SK-MEL-5 (cell line): ENCODE measurements at places on chromosomes 5 and 9.

GRCh38 chr5:59760785-59761348 lies 132.7 kb downstream of the PDE4D start:
- DNase-seq, result no peak

- DNase-seq, result no peak
Observed at GRCh38 chr9:122192914-122193525, 33.3 kb downstream of the MORN5 start.

DNA sequence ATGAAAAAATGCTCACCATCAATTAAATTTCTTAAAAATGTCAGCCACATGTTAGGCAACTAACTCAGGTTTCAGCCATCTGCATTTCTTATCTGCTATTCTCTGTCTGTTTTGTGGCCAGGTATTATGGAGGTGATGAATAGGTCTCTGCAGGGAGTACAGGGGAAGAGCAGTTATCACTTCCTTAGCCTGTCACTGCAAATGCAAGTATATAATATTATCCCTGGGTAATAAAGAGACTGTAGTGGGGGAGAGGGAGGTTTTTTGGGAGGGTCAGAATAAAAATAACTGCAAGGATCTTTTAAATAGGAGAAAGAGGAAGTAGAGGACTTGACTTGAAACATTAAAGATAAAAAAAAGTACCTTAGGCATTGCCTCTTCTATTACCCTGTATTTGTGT lies 49.6 kb upstream of the PTGER4 start:
- DNase-seq, result no peak

- no peak for DNase-seq
Observed at GRCh38 chr5:61916621-61917620, 389.1 kb upstream of the KIF2A start.
